ENCODE measurements at places on chromosomes 12 and 14. TPM values are rescaled to one million over a fixed set of nuclear protein-coding genes. Genes with fewer than 3 reads are reported as not detected.

ENDOU gene
- total RNA-seq = not detected

TPH2 gene
- total RNA-seq = not detected

IL31 gene
- total RNA-seq = not detected

OASL gene
- 2.4 TPM for total RNA-seq

ZDHHC22 gene
- total RNA-seq = not detected

STXBP6 gene
- total RNA-seq = 1.3 TPM

ADSS1 gene
- 4.7 TPM for total RNA-seq

PLXNC1 gene
- 0.99 TPM for total RNA-seq

Measured in glomerular endothelial cell (primary cell).